GM06990 (cell line): ENCODE measurements at places on chromosomes 3 and 15.

DNA sequence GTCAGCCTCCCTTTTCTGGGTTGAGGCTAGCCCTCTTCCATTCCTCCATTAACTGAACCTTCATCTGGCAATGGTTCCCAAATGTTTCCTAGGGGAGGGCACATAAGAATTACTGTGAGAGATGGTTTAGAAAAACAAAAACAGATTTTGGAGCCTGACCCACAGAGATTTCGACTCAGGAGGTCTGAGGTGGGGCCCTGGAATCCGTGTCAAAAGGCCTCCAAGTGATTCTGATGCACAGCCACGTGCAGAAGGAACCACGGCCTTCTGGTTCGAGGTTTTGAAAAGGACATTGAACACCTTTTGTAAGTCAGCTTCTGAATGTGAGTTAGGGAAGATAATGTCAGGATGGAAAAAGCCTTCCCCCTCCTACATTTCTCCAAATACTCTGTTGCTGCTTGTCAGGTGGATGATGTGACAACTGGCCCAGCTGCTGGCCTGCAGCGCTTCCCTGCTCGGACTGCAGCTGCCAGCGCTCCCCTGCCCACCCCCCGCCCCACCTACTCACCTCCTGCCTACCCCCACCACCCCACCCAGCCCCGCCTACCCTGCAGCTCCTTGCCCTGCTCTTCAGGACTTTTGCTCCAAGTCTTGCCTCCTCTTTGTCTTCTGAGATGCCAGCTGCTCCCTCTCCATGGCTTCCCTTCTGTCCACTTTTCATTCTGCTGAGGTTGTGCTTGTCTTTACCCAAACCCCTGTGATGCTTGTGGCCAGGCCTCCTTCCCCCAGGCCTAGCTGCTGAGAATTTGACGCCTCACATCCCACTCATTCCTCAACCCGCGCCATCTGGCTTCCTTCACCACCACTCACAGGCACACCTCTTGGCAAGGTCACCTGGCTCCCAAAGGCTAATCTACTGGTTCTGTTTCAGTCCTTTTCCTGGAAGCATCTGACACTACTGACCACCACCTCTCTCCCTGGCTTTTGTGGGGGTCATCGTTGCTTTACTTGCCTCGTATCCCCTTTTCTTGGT lies 6.6 kb downstream of the EHD4 start:
- no peak for DNase-seq

DNA sequence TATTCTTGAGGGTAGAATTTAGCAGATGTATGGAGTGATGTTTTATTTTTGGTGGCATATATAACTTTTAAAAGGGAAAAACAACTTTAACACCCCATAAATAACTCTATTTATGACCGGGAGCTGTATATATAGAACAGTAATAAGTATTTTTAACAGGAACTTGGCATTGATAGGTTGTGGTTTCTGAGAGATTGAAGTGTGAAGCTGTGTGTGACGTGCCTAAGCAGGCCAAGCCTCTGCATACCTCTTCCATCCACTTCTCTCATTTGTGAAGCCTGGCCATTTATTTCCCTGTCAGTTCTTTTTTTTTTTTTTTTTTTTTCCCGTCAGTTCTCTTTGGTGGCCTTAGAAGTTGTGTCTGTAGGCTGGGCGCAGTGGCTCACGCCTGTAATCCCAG lies 23.0 kb downstream of the RBM5 start:
- DNase-seq: no peak

- no peak for DNase-seq
These were observed 25.6 kb downstream of the ANXA2 start for GRCh38 chr15:60372227-60372626.

GRCh38 chr3:109994853-109995252 lies 657.5 kb upstream of the DPPA4 start:
- DNase-seq: no peak

- DNase-seq: no peak
These were observed 15.6 kb upstream of the CERS3 start for GRCh38 chr15:100544338-100544841.

GRCh38 chr3:128881576-128881975 lies 2.2 kb downstream of the ACAD9 start:
- DNase-seq: no peak

DNA sequence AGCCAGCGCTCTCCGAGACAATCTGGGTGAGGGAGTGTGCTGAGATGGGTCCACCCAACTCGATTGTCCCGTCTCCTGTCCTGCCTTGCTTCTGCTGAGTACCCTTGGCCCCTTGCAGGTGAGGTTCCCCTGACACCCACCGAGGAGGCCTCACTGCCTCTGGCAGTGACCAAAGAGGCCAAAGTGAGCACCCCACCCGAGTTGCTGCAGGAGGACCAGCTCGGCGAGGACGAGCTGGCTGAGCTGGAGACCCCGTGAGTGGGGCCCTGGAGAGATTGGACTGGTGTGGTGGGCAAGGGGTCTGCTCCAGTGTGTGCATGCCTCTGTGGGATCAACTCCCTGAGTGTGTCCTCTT lies 23.6 kb downstream of the NBEAL2 start:
- DNase-seq: no peak

- DNase-seq: no peak
These were observed 115.3 kb downstream of the MECOM start for GRCh38 chr3:169548194-169548593.

- no peak for DNase-seq
These were observed 43.0 kb upstream of the NTRK3 start for GRCh38 chr15:88299497-88299896.

DNA sequence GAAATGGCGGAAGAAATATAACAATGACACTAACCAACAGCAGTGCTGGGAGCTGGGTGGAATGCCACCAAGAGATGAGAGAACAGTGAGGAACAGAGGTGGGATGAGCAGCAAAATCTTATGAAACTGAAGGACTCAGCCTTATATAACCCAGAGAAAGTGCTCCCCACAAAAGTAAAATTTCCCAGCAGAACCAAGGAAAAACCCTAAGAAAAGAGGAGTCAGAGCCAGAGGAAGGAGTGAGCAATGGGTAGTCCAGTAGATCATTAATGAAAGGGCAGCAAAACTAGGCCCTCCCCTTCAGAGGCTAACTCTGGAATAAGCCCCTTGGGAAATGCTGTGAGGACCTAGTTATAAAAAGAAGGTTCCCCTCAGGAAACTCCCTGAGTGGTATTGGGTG lies 24.7 kb upstream of the UBE2E1 start:
- no peak for DNase-seq

- DNase-seq: no peak
These were observed 16.2 kb downstream of the IGDCC4 start for GRCh38 chr15:65406424-65407000.

- DNase-seq: peak; percentile 34
These were observed 150.2 kb downstream of the GSK3B start for GRCh38 chr3:119944091-119944490.

- no peak for DNase-seq
These were observed 11.1 kb downstream of the PPM1M start for GRCh38 chr3:52256622-52257021.
